Mucosa of gallbladder (tissue), 1 donor: ENCODE measurements at places on chromosomes 3 and 15.

- no peak for DNase-seq
These were observed 50.7 kb downstream of the PEAK1 start for GRCh38 chr15:77369168-77369567.

GRCh38 chr3:59769127-59769750, 719.4 kb upstream of the CFAP20DC start:
- DNase-seq, result no peak

- no peak for DNase-seq
These were observed 875 bp downstream of the GAP43 start for GRCh38 chr3:115624029-115624741.

DNA sequence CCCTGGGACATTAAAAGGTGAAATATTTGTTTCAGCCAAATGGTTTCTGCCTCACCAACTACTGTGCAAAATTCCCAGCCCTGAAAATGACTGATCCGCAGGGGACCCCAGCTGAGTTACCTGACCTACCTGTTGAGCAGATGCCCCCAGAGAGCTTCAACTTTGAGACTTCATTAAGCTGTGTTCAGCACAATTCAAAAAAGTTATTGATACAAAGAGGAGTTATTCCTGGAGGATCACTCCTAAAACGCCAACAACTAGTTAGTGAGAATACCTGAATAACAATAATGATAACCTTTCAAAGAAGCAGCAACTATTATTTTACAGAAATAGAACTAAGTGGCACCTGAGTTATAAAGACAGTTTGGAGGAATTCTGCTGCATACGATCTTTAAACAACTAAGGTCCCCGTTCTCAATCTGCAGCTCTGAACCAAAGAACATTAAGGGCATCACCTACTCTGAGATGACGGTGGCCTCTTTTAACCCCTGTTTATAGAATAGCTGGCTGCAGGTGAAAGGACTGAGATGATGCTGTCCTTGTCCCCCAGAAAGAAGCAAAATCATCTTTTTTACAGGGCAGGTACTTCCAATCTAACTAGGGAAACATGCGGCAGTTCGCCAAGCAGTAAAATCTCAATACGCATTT, 659 bp downstream of the GADL1 start:
- DNase-seq, result no peak

- DNase-seq, result no peak
These were observed 9.6 kb downstream of the TFRC start for GRCh38 chr3:196072313-196072712.

DNA sequence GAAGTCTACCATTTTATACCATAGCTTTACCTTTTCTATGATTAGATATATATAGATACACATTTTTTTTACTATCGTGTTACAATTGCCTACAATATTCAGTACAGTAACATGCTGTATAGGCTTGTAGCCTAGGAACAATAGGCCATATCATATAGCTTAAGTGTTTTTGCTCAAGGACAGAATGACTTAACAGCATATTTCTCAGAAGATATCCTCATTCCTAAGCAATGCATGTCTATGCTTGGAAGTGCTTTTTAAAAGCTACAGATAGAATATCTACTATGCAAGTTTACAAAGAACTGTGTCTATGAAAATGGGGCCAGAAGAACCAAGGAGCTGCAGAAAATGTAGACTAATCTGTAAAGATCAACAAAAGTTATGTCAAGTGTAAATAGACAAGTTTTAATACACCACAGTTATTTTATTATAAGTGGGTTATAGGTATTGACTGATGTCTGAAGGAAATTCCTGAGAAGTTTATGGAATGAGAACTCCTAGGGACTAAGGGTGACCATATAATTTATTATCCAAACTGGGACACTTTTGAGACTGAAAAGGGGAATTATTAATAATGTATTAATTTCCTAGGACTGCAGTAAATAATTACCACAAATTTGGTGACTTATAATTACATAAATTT, 138.7 kb upstream of the TGFBR2 start:
- no peak for DNase-seq

DNA sequence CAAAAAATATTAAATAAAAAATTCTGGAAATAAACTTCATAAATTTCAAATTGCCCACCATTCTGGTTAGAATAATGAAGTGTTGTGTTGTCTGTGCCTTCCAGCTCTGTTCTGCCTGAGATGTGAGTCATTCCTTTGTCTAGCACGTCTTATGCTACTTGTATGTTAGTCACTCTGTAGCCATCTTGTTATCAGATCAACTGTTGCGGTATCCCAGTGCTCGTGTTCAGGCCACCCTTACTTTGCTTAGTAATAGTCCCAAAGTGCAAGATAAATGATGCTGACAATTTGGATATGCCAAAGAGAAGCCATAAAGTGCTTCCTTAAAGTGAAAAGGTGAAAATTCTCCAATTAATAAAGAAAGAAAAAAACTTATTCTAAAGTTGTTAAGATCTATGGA, 527.5 kb downstream of the NAALADL2 start:
- DNase-seq, result no peak

- DNase-seq, result no peak
These were observed 58.7 kb upstream of the MRPL3 start for GRCh38 chr3:131561511-131561910.

DNA sequence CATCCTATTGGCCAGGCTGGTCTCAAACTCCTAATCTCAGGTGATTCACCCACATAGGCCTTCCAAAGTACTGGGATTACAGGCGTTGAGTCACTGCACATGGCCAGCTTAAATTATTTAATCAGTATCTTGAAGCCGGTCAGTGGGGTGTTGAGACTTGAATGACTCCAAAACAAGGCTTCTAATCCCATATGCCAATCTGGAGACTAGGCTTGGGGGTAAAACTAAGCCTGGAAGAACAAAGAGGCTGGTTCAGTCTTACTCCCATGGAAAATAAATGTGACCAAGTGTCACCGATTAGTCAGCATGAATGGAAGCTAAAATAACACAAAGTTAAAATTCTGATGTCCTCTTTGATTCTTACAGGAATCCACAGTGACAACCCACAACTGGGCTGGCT, 509.1 kb downstream of the FOXP1 start:
- no peak for DNase-seq

DNA sequence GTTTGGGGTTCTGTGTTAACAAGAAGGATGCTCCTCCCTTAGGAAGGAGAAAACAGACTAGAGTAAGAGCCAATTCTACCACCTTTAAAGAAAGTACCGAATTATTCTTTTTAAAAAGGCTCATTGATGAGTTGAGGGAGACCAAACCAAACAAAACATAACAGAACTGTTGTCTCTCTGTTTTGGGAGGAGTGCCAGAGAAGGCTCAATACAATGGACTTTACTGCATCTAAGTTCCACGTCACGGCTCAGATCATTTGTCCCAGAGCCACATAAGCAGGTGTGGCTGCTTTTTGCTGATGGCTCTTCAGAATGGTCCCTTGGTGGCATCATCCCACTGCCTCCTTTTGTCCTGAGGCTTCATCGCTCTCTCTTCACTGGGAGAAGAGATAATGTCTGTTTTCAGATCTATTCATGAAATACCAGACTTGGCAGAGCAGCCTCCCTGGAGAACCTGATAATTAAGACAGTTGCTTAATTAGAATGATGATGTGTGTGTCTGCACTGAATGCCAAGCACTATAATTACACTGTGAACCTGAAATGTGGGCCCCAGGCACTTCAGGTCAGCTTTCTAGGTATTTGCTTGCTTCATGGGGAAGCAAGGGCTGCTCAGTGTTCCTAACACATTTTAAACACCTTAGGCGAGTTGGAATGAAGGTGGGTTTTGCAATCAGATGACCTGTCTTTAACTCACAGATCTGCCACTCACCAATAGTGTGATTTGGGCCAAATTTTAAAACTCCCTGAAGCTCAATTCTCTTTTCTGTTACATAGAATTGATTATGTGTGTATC, 335.2 kb upstream of the MCTP2 start:
- no peak for DNase-seq

GRCh38 chr15:29117778-29118177, 151.8 kb downstream of the NSMCE3 start:
- no peak for DNase-seq

DNA sequence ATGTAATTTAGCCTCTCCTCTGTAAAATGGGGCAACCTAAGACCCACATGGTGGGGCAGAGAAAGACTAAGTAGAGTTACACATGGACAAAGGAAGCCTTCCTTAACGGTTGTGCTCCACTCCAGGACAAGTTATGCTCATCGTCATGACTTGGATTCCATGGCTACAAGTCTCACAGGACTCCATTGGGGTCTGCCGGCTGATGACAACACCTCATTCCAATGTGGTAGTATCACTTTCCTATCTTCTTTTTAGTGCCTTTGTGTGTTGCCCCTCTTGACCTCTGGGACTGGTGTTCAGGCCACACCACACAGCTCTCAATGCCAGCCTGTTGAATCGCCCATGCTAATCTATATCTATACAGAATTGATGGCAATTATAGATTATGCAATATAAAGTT, 181.3 kb upstream of the WNT5A start:
- no peak for DNase-seq

DNA sequence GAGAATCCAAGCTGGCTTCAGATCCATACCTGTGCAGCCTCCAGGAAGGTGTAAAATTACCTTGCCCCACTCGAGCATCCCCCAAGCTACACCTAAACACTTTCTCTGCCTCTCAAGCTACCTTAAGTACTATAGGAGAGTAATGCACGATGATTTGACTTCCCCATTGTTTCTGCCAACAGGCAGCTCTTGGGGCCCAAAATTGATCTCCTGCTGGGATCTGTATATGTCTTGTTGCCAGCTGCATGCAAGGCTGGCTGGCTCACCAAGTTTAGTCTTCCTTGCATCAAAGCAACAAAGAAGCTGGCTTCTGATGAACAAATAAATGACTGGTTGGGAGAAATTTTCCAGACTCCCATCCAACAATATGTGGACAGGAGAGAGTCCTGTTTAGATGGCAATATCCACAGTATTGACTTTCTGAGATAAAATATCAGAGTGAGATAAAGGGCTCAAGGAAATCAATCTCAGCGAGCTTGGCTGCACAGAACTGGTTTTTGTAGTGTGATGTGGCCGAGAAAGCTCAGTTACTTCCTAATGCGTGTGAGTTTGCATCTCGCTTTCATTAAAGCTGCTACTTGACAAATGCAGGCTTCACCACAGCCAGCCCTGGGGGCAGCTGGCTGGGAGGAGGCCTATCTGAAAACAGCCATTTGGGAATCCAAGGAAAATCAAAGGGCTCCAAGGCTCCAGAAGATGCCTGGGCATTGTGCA, 140.7 kb downstream of the MINAR1 start:
- DNase-seq, result peak; percentile 38

- DNase-seq, result no peak
These were observed 74.7 kb downstream of the MAGI1 start for GRCh38 chr3:65963787-65964677.

DNA sequence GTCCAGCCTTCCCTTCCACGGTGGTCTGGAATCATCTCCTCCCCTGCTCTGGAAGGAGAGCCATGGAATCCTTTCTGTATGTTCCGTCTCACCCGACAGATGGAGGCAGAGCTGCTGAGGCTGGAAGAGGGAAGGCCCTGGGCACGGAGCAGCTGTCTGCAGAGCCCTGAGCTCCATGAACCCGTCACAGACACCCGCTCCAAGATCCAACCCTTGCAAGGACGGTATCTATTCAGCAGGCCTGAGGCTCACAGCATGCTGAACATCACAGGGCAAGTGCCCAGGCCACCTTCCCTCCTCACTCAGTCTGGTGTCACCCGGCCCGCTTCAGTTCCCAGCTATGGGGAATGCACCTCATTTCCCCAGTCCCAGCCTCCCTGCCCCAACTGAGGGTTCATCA, 103.9 kb downstream of the LRIG1 start:
- no peak for DNase-seq

DNA sequence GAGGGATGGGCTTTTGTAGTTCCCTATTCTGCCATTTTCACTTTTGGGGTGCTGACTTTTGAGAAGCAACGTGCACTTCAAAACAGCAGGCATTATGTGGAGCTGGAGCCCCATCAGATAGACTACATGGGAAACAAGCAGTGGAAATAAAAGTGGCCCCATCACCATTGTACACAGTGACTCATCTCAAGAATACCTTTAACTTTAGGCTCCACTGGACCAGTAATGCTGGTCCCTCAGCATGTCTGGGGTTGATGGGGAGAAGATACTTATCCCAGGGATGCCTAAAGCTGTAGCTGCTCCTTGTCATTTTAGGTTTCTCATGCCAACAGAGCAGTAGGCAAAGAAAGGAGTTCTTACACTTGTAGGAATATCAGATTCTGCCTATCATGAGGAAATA, 45.0 kb downstream of the LSM3 start:
- DNase-seq, result no peak

GRCh38 chr3:165837058-165837525, at the start of gene BCHE:
Gene BCHE, minus strand, starts transcription at chr3:165837423. Its CDS starts 6,390 bp downstream, at chr3:165831033.
- DNase-seq, result no peak

GRCh38 chr3:114411190-114411668, 117.4 kb downstream of the TIGIT start:
- DNase-seq, result no peak

DNA sequence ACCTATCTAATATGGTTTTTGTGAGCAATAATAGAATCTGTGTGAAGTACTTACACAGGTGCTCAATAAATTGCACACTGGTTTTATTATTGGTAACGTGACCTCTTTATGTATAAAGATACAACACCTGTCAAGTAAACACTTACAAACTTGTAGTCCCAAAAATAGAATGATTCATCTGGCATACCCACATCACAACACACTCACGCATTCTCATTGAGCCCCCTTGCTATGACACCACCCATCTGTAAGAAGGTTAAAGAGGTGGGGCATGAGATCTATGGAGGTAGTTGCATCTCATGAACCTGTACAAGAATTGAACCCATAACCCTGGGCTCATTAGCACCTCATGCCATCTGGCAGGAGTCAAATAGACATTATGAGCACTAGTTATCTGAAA, 134.9 kb upstream of the THBS1 start:
- no peak for DNase-seq

- no peak for DNase-seq
These were observed 1.5 kb downstream of the IGF2BP2 start for GRCh38 chr3:185823078-185824044.

DNA sequence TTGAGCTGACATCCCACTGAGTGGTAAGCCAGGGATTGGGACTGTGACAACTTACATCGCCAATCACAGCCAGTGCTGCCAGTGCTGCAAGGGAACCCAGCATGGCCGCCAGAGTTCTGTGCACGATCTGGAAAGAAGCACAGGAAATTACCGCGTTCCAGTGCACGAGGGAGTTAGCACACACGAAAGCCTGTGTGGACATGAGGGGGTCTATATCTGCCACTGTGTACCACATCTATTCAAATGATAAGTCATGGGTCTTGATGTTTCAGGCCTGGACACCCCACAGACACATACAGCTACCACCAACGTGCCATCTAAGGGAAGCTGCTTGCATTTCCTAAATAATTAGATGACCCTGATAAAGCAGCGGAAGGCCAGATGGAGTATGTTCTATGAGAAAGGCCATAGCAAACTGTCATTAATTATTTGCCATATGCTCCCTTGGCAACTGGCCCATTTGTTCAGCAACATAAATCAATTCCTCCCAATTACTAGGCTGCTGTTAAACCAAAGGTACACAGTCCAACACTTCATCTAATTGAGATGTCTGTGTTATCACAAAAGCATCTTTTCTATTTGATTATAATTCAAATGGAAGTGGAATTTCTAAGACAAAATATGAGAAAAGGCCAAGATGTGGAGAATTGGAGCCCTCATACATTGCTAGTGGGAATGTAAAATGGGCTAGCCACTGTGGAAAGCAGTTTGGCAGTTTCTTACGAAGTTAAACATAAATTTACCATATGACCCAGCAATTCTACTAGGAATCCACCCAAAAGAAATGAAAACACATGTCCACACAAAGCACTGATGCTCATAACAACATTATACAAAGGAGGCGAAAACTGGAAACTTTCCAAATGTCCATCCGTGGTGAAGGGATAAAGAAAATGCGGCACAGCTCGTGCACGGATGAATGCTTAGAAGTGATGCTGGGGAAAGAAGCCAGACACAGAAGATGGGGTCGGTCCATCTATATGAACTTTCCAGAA, 108.3 kb downstream of the OCA2 start:
- no peak for DNase-seq
